ENCODE measurements at places on chromosomes 1 and 21. TPM values are rescaled to one million over a fixed set of nuclear protein-coding genes. Genes with fewer than 3 reads are reported as not detected.

- no peak for DNase-seq
These were observed 6.4 kb downstream of the METTL13 start for GRCh38 chr1:171787686-171788480.

DNA sequence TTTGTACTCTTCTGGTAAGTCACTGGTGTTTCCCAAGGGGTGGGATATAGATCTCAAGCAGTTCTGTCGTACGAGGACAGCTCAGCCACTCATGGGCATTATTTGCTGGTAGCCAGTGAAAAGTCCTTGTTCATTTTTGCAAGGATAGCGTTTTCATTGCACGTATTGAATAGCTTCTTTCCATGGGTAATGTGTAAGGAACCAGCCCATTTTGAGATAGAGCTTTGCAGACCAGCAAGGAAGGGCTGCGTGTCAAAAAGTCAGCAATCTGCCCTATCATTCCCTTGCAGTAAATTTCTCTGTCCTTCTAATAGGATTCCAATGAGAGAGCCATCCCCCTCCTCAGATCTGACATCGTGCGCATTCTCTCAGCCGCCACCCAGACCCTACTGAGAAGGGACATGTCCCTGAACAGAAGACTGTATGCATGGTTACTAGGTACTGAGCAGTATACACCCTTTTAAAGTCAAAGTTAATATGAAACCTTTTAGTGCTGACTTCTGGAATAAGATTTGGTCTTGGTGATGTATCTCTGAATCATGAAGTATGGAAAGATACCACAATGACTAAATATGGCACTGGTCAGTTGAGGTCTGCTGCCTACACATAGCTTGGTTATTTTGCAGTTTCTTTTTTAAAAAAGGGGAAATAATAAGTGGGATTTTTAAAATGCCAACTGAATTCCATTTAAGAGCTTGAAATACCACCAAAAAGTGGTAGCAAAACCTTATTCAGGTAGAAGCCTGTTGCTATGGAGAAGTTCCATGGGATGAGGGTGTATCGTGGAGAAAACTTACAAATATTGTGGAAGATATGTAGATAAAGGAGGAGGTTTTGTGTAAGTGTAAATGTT is 55.3 kb downstream of the DOP1B start:
- DNase-seq: no peak

DNA sequence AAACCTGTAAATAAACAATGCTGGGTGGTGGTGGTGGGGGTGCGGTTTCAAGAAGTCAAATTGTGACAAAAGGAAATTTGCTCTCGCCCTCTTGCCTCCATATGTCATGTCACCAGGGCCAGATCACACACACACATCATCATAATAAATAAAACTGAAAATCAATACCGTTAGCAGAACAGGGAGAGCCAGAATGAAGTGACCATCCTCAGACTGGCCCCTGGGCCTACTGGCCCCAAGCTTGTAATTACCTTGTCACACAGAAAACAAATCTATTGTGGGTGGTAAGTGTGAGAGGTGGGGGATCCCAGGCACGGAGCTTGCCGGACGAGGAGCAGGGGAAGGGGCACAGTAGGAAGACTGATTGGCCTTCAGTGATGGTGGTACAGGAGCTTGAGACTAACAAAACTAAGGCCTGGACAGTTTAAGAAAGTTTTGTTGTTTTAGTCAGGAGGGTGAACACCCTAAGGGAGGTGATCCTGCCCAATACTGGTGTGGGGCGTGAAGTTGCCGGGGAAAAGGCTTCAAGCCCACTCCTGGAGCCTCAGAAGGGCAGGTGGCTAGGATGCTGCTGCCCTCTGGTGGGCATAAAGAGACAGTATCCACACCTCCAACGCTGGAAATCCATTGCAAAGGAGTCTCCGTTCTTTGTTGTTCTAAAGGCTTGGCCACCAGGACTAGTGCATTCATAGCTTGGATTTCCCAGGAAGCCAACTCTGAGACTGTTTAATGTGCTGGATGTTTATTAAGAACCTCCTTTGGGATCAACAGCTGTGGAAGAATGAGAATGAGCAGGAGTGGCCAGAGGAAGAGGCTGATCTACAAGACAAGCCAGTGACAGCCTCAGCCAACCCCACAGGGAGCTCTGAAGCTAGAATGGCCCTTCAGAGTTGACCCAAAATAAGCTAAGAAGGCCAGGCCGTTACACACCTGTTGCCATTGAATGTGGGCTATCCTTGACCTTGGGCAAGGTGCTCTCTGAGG is 8.1 kb upstream of the C1orf216 start:
- DNase-seq: peak; percentile 42

DNA sequence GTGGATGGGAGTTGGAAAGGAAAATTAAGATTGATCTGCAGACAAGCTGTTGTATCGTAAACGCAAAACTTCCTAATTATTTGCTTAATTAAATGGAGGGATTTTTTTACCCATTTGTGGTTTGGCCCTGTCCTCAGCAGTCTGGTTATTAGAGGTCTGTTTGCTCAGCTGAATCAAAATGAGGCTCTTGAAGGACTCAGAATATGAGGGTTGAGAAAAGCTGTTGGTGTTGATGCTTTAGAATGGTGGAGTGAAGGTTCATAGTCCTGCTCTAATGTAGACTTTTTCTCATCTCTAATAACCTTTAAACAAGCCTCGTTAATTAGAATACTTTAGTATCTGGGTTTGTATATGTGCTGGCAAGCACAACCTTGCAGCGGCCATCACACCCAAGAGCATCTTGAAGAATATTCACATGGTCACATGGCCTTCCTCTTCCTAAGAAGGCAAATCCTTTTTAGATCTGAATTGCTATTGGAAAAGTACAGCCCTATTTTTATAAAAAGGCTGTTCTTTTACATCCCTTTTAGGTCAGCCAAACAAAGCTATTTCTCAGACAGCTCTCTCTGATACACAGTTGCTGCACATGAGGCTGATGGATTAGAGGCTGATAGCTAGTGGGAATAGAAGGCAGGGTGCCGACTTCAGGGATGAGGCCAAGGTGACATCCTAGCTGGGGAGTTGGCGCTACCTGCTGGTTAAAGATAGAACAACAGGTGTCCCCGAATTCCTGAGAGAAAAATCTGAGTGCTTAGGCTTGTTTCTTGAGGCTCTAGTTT is 53.8 kb downstream of the MACF1 start:
- peak; percentile 78 for DNase-seq

GRCh38 chr1:178539291-178539690 is 26.4 kb downstream of the TEX35 start:
- no peak for DNase-seq

- peak; percentile 60 for DNase-seq
These were observed 26.2 kb downstream of the EXTL2 start for GRCh38 chr1:100868364-100868995.

GRCh38 chr1:173302890-173303829 is 96.0 kb upstream of the TNFSF4 start:
- DNase-seq: no peak

C1QTNF12 gene
- total RNA-seq: 11.8 TPM
